ENCODE measurements at places on chromosomes 2 and 18.

GRCh38 chr2:17643031-17643615, 102.6 kb downstream of the VSNL1 start:
- DNase-seq = no peak

DNA sequence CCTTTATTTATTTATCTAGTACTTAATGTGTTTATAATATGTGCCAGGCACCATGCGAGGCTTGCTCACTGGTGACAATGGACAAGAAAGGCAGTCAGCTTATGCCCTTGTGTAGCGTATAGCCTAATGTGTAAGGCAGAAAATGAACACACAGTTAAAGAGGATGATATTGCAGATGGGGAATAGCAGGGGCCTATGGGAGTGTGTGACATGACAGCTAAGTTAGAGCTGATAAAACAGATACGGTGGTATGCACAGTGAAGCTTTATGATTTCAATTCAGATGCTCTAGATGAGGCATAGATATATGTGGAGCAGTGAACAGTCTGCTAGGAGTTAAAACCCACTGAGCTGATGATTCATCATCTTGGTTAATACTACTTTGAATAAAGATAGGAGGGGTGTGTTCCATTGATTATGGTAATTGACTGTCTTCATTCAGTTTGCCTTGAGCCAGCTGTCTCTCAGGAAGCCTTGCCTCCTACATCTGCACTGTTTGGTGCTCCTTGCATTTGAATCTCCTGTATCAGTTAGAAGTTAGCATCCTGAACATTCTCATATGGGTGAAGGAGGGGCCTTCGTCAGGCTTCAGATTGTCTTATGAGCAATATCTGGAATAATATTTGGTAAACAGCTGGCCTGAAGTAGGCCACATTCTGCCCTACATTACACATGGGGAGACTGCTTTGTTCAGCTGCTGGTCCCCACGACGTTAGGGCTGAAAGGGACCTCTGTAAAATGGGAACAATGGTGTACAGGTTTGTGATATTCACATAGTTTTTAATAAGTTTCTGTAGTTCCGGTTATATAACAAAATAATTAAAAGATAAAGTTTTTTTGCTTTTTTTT, 13.2 kb downstream of the MAP4K4 start:
- no peak for DNase-seq

DNA sequence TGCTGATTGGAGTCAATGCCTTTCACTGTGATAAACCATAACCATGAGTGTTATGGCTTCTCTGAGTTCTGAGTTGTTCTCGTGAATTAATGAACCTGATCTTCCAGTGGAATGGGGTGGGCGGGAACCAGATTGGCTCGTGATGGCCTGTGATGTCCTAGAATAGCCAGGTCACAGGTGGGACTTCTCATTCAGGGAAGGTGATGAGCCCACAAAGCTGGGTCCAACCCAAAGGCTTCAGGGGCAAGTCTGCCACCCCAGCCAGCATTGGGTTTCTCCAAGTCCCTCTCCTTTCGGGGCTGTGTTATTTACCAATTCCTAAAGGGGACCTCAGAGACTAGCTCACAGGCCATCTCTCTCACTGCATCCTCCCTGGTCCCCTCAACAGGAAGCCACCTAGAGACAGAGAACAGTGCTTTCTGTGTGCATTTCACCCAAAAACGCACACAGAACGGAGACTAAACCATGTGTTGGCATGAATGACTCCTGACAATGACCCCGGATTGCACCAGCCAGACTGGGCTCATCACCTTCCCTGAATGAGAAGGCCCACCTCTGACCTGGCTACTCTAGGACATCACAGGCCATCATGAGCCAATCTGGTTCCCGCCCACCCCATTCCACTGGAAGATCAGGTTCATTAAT, 85.5 kb downstream of the MALT1 start:
- DNase-seq = no peak

DNA sequence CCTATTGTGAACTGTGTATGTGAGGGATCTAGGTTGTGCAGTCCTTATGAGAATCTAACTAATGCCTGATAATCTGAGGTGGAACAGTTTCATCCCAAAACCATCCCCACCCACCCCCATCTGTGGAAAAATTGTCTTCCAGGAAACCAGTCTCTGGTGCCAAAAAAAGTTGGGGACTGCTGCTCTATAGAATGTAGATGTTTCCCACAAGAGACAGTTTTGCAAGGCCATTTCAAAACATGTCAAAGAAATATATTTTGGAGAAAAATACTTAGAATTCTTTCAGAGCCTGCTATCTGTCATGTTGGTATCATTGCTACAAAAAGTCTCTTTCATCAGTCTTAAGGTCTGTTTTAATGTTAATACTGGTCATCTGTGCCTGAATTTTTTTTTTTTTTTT, 4.1 kb upstream of the SLC39A10 start:
- DNase-seq = no peak

GRCh38 chr18:55764386-55764785, 176.4 kb upstream of the TCF4 start:
- no peak for DNase-seq

GRCh38 chr18:12068950-12069320, 24.7 kb upstream of the ANKRD62 start:
- DNase-seq = no peak

DNA sequence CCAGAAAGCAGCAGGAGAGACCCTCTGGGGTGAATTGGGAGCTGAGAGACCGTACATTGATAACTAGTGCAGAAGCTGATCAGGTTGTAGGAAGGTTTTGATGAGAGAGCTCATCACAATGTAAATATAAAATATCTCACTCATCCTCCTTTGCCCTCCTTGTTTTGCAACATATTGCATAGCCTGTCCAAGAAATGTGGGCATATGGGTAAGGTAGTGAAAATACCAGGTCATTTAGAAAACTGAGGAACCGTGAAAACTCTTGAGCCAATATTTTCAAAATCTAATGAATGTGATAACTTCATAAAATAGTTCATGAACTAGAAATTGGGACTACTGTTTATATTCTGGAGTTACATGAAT, 31.4 kb downstream of the C18orf54 start:
- no peak for DNase-seq

GRCh38 chr2:210477496-210477895, 937 bp upstream of the LANCL1 start:
- DNase-seq = peak; percentile 15

DNA sequence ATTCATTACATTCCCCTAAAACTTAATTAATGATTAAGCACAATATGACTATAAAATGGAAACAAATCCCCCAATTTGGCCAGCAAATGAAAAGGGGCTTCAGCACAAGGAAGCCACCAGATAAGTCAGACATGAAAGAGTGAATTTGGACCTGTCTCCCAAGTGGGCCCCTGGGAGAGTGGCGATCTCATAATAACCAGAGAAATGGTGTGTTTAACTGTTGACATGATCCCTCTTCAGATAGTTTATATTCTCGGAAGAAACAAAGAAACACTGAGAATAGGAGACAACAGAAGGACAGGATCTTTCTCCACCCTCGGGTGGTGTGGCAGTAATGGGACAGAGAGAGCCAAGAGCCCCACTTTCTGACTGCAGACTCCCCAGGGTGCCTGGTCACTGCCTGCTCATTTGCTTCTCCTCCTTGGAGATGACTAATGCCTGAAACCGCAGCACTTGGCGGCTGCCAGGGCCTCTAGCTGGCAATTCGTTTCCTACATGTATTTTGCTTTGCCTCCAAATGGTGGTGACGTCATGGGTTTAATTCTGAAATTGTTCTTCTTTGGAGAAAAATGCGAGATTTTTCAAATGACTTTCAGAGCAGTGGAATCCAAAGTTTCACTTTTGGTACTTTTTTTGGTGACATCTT, 46.4 kb upstream of the SPP2 start:
- no peak for DNase-seq

- DNase-seq = no peak
These were observed 79.8 kb downstream of the LONRF2 start for GRCh38 chr2:100242476-100242875.

- DNase-seq = no peak
These were observed 17.5 kb downstream of the IGFBP2 start for GRCh38 chr2:216650626-216651257.

GRCh38 chr2:201854221-201854801, 48.0 kb downstream of the CDK15 start:
- no peak for DNase-seq

GRCh38 chr2:219559156-219559915, 12.0 kb downstream of the OBSL1 start:
- DNase-seq = no peak

- no peak for DNase-seq
These were observed 87.7 kb downstream of the EXOC6B start for GRCh38 chr2:72738096-72738495.

DNA sequence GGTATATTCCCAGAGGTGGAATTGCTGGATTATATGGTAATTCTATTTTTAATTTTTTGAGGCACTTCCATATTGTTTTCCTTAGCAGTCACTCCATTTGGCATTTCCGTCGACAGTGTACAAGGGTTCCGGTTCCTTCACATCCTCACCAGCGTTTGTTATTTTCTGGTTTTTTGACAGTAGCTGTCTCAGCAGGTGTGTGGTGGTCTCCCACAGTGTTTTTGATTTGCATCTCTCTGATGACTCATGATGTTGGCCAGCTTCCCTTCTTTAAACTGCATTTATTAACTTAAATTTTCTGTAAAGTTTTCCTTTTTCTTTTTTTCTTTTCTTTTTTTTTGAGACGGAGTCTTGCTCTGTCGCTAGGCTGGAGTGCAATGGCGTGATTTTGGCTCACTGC, 19.7 kb downstream of the SH3BP4 start:
- no peak for DNase-seq

DNA sequence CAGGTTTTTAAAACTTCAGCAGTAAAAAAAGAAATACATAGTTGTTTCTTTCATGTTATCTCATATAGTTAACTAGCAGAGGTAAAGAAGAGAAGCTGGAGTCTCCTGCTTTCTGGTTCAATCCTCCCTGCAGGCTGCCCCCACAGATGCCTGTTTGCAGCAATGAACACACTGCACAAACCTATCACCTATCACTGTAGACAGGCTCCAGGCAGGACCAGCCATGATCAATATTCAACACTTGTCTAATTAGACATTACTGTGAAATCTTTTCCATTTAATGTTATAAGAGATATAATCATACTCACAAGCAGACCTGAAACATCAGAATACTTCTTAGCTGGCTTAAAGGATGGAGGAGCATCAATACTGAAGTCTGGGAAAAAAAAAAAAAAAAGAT, 19.8 kb downstream of the INO80C start:
- DNase-seq = no peak

DNA sequence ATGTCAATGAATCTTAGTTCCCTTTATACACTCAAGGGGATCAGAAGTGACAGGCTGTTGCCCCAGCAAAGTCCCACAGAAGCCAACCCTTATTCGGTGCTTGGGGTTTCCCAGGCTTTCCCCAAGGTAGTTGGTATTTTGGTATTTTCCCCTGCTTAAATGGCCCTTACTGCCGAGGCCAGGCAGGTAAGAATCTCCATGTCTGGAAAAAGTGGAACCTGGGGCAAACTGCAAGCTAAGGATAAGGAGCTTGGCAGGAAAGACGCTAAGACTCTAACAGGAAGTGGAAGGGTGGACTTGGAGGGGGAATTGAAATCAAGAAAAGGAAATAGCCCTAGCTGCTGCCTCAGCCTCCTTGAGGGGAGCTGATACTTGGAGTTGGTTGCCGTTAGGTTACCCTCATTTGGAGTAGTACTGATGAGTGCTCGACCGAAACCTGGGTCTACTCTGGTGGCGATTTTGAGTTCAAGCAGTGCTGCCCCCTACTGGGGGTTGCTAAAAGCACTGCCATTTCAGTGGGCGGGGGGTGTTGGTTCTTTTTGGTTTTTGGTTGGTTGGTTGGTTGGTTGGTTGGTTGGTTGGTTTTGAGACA, 3.3 kb upstream of the GPBAR1 start:
- DNase-seq = peak; percentile 61

GRCh38 chr2:102593516-102593915, 25.8 kb upstream of the SLC9A2 start:
- DNase-seq = no peak

- DNase-seq = no peak
These were observed 144.3 kb downstream of the RBMS1 start for GRCh38 chr2:160349306-160349705.

DNA sequence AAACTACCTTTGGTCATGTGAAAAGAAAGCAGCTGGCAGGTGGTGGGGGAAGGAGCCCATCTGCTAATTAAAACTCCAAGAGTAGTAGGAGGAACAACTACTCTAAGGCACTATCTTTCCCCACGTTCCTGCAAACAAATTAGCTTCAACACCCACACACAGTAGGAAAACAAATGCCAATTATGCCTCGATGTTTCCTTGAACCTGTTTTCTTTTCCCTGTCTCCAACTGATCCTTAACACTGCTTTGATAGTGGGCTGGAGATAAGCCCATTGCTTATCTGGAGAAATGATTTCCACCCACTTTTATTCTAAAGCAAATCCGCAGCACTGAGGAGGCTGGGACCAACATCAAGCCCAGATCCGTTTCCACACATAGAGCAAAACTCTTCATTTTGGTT, 36.0 kb downstream of the DDX18 start:
- no peak for DNase-seq

- no peak for DNase-seq
These were observed 20.8 kb downstream of the APCDD1 start for GRCh38 chr18:10475276-10475653.

DNA sequence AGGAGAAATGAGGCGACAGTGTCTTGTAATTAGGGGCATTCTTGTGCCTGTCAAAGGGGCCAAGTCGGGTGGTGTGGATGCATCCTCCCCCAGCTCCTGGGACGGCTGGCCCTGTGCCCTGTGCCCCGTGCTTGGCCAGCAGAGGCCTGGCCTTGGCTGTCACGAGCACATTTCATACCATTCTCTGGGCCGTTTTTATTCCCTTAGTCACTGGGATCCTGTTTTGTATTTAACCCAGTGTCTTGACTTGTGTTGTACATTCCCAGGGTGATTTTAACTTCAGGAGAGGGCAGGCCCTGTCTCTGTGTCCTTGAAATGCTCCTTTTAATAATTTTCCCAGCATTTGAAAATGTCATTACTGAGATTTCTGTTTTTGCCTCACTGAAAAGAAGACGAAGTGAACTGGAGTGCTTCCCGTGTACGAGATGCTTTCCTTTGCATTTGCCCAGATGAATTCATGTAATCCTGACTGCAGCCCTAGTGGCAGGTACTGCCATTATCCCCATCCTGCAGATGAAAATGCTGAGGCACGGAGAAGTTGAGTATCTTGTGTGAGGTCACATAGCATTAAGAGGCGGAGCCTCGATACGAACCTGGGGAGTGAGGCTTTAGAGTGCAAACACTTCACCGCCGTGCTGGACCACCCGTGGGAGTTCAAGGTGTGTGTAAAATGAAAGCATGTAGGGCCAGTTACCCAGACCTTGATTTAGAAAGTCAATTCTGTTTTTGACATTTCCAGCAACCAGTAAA, 57.0 kb downstream of the SH3RF3 start:
- DNase-seq = no peak

- DNase-seq = no peak
These were observed 27.5 kb downstream of the RAMP1 start for GRCh38 chr2:237886685-237887481.

GRCh38 chr2:232534940-232535651, 4.4 kb upstream of the CHRNG start:
- no peak for DNase-seq

- no peak for DNase-seq
These were observed 119.5 kb downstream of the NEB start for GRCh38 chr2:151614606-151615306.

- no peak for DNase-seq
These were observed 392.1 kb upstream of the HS6ST1 start for GRCh38 chr2:128710729-128711128.

- DNase-seq = no peak
These were observed 127.2 kb downstream of the OSBPL1A start for GRCh38 chr18:24270358-24270936.

GRCh38 chr2:111149882-111150455, 29.3 kb downstream of the BCL2L11 start:
- no peak for DNase-seq

All from activated naive CD4-positive, alpha-beta T cell treated with anti-CD3 and anti-CD28 coated beads, Interleukin-2, amount 50 U/mL, for 16 hours (primary cell).